ENCODE measurements at places on chromosomes 2 and 18.
A peak's percentile ranks its signal among the peaks of the same experiment; 100 is the strongest.

DNA sequence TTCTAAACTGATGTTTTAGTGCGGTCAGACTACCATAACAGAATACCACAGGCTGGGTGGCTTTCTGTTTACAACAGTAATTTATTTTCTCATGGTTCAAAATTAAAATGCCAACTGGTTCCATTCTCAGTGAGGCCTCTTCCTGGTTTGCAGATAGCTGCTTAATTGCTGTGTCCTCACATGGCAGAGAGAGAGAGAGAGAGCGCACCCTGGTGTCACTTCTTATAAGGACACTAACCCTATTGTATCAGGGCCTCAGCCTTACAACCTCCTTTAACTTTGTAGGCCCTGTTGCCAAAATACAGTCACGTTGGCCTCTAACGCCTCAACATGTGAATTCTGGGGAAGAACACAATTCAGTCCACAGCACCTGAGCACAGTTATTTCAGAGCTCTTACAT lies 37.5 kb upstream of the ZNF385B start:
- DNase-seq = peak; percentile 44

DNA sequence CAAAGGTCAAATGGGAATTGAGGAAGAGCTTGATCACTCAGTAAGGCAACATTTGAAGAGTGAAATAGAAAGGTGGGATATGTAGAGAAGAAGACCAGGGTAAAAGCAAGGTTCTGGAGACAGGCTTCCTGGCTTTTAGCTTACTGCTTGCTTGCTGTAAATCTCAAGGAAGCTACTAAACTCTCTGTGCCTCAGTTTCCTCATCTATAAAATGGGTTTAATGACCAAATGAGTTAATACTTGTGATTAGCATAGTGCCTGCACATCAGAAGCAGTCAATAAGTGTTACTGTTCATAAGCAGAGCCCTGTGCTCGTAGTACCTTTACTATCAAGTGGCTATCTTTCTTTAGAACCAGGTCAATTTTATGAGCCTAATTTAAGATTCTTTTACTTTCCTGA lies 222.2 kb upstream of the ITGA4 start:
- DNase-seq = no peak

DNA sequence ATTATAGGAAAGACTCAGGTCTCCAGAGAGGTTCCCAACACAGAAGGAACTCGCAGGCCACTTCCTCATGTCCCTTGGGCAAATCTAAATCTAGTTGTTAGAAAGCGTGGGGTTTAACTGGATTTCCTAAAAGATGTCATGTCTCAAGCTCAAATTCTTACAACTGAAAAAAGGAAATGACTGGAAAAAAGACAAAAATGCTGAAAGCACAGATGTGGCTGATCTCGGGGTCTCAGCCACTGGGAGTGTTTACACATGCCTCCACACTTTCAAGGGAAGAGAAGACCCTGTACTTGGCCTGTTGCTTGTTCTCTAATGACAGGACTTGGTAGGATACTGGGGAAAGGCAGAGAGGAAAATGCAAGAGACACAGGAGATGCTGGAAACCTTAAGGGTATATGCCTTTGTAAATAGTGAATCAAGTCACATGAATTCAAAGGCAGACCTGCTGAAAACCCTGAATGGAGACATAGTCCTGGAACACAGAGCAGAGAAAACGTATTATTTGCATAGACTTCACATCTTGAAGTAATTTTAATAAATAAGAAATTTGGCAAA lies 160.9 kb upstream of the MEIS1 start:
- DNase-seq = no peak

- no peak for DNase-seq
Observed at GRCh38 chr2:59353306-59353921, 1112.3 kb upstream of the FANCL start.

- DNase-seq = no peak
Observed at GRCh38 chr2:40373111-40373510, 78.8 kb downstream of the SLC8A1 start.

- peak; percentile 28 for DNase-seq
Observed at GRCh38 chr2:50347358-50348044, 684.4 kb downstream of the NRXN1 start.
